ENCODE measurements at places on chromosomes 3 and 15.

GRCh38 chr3:25962255-25962654 is 172.4 kb downstream of the OXSM start:
- no peak for DNase-seq

GRCh38 chr3:88112289-88112688 is 37.5 kb upstream of the C3orf38 start:
- no peak for DNase-seq

DNA sequence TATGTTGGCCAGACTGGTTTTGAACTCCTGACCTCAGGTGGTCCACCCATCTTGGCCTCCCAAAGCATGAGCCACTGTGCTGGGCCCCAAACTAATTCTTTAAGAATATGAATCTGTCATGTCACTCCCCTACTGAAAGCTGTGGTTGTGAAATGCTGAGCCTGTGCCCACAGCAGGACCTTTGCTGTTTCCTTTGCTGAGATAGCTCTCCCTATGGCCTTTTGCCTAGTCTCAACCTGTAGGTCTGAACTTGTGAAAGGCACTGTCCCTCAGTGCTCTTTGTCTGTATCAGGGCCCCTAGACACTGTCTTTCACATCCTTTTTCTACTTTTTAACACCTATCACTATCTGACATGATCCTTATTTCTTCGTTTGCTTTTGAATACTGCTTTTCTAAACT is 62.7 kb upstream of the CCR4 start:
- DNase-seq: no peak

DNA sequence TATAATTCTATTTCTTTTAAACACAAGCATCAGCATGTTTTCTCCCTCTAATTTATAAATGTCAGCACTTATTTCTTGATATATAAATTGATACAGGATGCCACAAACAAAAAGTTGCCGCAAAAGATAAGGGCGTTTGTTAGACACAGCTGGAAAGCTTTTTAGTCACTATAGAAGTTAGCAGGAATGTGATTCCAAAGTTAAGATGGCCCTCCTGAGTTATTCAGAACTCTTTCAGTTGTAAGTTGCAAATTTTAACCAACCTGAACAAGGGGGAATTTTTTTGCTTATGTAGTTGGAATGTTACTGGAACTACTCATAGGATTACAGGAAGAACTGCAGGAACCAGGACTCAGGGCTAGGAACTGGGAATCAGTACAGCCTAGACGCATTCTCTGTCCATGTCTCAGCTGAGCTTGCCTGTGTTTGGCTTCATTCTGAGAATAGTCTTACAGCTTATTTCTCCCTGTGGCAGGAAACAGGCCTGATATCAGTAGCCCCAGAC is 166.3 kb downstream of the VGLL4 start:
- DNase-seq: no peak

GRCh38 chr15:28961391-28961790 is 75.6 kb downstream of the APBA2 start:
- no peak for DNase-seq

DNA sequence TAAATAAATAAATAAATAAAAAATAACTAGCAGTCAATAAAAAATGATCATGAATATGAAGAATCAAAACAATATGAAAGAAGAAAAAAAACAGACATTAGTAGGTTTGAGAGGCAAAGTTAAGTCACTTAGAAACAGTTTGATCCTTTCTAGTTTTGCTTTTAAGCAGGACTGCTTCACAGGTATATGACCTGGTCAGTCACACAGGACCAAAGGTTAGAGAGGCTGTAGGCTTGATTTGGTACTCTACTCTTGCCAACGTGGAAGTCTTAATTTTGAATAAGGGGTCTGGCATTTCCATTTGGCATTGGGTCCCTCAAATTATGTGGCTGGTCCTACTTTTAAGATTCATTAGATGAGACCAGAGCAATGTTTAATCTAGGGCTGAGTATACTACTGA is 441.7 kb upstream of the NECTIN3 start:
- no peak for DNase-seq

Measured in NCI-H2107 (cell line).